Mucosa of gallbladder (tissue), 1 donor: ENCODE measurements at places on chromosomes 3 and 15.

DNA sequence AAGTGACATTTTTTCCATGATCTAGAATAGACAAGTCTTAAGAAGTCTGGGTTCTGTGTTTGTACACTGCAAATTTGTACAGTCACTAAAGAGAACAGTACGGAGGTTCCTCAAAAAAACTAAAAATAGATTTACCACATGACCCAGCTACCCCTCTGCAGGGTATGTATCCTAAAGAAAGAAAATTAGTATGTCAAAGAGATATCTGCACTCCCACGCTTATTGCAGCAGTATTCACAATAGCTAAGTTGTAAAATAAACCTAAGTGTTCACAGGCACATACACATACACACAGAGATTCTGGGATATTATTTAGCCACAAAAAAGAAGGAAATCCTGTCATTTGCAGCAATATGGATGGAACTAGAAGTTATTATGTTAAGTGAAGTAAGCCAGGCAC, 120.4 kb downstream of the ZIC1 start:
- DNase-seq, result no peak

- DNase-seq, result peak; percentile 21
Measured at GRCh38 chr15:20340931-20341661, 200.5 kb downstream of the GOLGA6L6 start.

DNA sequence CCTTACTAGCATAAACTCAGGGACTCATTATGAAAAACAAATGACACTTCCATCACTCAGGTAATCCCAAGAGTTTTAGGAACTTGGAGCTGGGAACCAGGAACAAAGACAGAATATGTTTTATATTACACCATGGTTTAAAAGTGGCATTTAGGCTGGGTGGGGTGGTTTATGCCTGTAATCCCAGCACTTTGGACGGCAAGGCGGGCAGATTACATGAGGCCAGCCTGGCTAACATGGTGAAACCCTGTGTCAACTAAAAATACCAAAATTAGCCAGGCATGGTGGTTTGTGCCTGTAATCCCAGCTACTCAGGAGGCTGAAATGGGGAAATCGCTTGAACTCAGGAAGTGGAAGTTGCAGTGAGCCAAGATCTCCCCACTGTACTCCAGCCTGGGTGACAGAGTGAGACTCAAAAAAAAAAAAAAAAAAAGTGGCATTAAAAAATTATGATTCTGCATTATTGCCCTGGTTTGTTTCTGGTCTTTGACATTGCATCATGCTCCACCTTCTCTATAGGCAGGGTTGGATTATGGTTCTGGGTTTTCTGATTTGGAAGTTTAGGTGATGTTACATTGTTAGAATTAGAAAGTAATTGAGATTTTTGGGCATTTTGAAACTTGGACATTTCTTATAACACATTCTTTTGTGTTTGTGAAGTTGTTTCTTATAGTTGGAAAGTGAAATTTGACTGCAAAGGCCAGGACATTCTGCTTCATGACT, 19.0 kb downstream of the SQOR start:
- no peak for DNase-seq

DNA sequence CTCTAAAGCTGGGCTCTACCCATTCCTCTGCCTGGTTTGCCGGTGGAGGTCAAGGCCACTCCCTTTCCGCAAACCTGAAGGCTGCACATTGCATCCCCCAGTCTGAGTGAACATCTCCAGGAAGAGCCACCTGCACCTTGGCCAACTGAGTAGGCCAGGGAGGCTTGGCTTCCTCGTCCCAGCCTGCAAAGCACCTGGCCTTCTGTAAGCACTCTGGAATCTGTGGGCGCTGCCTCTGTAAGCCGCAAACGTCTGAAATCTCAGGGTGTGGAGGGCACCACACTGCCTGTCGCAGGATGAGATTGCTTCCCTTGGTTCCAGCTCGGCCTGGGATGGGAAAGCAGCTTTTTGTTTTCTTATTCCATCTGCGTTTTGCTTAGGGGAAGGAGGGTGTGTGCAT, 81.3 kb downstream of the SEC22A start:
- DNase-seq, result no peak

GRCh38 chr3:46668116-46668515, 25.4 kb downstream of the ALS2CL start:
- DNase-seq, result no peak

DNA sequence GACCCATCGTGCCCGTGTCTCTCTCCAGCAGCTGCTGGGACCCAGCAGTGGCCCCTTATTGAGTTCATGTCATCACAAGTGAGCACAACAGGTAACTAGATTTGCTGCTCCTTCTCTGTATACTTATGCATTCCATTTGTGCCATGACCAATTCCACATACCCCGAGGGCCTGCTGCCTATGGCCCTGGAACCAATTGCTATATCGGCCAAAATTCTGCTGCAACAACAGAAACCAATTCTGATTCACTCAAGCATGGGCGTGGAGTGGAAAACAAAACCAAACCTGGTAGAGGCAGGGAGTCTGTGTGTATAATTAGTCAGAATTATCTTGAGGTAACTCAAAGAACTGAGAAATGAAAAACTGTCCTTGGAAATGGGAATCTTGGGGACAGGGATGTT, 516.6 kb downstream of the EPHB1 start:
- DNase-seq, result no peak

DNA sequence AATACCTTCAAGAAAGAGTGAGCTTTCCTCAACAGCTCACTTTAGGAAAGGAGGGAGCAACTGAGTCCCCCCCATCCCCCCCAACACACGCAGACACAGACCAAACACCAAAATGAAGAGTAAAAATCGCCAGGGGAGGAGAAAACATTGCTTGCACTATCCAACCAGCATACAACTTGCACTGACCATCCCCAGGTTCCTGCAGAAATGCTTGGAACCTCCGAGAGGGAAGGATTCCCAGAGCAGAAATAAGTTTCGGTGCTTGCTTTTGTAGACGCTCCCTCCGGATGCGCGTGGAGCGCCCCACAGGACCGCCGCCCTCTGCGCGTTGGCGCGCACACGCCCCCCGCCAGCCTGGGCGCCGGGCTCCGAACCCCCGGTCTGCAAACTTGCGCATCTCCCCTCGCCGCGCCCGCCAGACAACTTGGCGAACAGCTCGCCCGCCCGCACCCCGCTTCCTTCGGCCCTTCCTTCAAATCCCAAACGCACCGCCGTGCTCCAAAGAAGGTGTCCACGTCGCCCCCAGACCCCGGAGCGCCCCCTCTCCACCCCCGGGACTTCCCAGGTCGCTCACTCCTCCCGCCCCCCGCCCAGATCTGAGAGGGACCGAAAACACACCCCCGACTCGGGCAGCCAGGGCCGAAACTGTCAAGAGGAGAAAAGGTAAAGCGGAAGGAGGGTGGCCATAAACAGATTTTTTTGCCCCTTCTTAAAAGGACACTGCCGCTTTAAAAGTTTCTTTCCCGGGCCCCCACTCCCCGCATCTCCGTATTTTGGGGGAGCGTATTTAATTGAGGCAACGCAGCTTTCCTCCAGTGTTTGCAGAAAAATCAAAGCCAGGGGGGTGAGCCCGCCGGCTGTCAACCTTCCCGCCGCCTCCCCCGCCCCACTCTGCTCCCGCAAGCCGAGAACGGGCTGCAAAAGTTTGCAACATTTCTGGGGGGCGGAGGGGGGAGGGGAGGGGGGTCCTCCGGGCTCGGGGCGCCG, 859 bp downstream of the RORA start:
- DNase-seq, result no peak
